ENCODE measurements at places on chromosomes 3 and 15. TPM values are rescaled to one million over a fixed set of nuclear protein-coding genes. Genes with fewer than 3 reads are reported as not detected.

Gene CPN2
- total RNA-seq = not detected

DNA sequence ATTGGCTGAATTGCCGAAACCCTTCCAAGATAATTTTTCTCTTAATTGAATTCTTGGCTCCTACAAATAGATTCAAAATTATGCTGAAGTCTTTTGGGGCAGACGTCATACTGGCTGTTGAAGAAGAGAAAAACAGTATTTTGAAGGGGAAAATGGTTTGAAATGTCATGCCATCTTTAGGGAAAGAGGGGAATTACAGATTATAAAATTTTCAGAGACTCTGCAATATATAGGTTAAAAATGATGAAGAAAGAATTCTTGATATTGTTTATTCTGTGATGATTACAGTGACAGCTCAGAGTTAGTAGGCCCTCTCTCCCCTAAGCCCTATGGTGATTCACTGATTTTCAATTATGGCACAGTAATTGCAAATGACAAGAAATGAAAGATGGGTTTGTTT lies 86.1 kb downstream of the CGNL1 start:
- H3K36me3 ChIP-seq = no peaks in the 10 kb centered on the region
- no peak for DNase-seq
- peaks cover 3% of the 10 kb centered on the region for H3K4me1 ChIP-seq
- no peak overlapping the region for H3K27ac ChIP-seq
- H3K27me3 ChIP-seq = no peaks in the 10 kb centered on the region

- peak; percentile 82 for DNase-seq
- no peaks in the 10 kb centered on the region for H3K27me3 ChIP-seq
- H3K27ac ChIP-seq = no peak overlapping the region
- H3K4me1 ChIP-seq = no peaks in the 10 kb centered on the region
- peaks cover 10% of the 10 kb centered on the region for H3K36me3 ChIP-seq
These were observed 58.9 kb upstream of the MUC13 start for GRCh38 chr3:124993466-124993865.

Gene SEC22A
- 17.3 TPM for total RNA-seq

GRCh38 chr3:123124971-123125370 lies 58.1 kb downstream of the PDIA5 start:
- DNase-seq = no peak
- no peaks in the 10 kb centered on the region for H3K36me3 ChIP-seq
- H3K27me3 ChIP-seq = no peaks in the 10 kb centered on the region
- no peak overlapping the region for H3K4me3 ChIP-seq

- H3K36me3 ChIP-seq = no peaks in the 10 kb centered on the region
- no peak overlapping the region for H3K27ac ChIP-seq
- H3K27me3 ChIP-seq = no peaks in the 10 kb centered on the region
- DNase-seq = no peak
- H3K4me1 ChIP-seq = no peaks in the 10 kb centered on the region
- no peak overlapping the region for H3K4me3 ChIP-seq
These were observed 37.5 kb downstream of the CD86 start for GRCh38 chr3:122092460-122093165.

DNA sequence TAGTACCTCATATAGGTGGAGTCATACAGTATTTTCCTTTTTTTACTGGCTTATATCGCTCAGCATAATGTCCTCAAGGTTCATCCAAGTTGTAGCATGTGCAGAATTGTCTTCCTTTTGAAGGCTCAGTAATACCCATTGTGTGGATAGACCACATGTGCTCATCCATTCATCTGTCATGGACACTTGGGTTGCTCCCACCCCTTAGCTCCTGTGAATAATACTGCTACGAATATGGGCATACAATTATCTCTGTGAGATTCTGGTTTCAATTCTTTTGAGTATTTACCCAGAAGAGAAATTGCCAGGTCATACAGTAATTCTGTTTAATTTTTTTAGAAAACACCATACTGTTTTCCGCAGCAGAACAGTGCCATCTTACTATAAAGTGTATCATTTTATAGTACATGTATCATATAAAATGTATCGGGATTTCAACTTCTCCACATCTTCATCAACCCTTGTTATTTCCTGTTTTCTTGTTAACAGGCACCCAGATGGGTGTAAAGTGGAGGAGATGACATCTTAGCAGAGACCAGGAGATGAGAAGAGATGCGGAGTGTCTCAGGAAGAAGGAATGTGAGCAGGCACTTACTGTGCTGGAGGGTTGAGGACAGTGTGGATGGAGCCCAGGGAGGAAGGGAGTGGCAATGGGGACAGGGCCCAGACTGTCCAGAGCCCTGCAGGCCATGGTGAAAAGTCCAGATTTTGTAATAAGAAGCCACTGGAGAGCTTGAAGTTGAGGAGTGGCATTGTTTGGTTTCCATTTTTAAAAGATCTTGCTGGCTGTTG lies 27.0 kb upstream of the PRR23E start:
- no peaks in the 10 kb centered on the region for H3K4me1 ChIP-seq
- no peaks in the 10 kb centered on the region for H3K36me3 ChIP-seq
- H3K4me3 ChIP-seq = no peak overlapping the region

Gene MINAR1
- 0.91 TPM for total RNA-seq

Gene IL1RAP
- total RNA-seq = 19.1 TPM

- H3K27ac ChIP-seq = no peak overlapping the region
- H3K4me1 ChIP-seq = no peaks in the 10 kb centered on the region
- no peak for DNase-seq
- no peaks in the 10 kb centered on the region for H3K27me3 ChIP-seq
- H3K36me3 ChIP-seq = peaks cover 3% of the 10 kb centered on the region
These were observed 84.0 kb upstream of the LIMD1 start for GRCh38 chr3:45510519-45510918.

DNA sequence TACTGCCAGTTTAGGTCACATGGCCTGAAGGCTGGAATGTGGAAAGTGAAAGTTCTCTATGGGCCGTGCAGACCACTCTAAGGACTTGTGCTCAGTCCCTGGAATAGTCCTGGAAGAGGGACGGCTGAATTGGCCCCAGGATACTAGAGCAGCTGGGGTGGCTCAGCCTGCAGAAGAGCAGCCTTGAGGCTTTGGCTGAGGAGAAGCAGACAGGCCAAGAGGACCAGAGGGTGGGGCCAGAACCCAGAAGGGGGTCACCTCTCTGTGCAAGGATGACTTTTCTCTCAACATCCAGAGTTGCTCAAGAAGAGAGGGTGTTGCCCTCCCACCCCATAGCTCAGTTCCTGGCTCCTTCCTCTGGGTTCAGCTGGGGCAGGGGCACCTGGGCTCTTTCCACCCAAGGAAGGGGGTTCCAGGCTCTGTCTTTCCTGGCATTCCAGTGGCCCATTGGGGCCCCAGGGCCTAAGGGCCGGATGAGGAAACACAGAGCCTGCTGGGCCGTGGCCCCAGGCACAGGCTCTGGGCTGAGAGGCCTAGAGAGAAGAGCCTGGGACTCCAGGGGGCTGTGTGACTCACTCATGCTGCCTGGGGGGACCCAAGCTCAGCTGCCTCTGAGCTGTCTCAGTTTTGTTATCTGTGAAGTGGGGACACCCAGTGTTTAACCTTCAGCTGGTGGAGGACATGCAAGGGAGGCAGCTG lies 8.5 kb upstream of the FBLN2 start:
- H3K27me3 ChIP-seq = no peaks in the 10 kb centered on the region
- H3K36me3 ChIP-seq = no peaks in the 10 kb centered on the region
- DNase-seq = peak; percentile 60
- no peak overlapping the region for H3K27ac ChIP-seq

Gene STAB1
- 339 TPM for total RNA-seq
